ENCODE measurements at places on chromosomes 4 and X.

DNA sequence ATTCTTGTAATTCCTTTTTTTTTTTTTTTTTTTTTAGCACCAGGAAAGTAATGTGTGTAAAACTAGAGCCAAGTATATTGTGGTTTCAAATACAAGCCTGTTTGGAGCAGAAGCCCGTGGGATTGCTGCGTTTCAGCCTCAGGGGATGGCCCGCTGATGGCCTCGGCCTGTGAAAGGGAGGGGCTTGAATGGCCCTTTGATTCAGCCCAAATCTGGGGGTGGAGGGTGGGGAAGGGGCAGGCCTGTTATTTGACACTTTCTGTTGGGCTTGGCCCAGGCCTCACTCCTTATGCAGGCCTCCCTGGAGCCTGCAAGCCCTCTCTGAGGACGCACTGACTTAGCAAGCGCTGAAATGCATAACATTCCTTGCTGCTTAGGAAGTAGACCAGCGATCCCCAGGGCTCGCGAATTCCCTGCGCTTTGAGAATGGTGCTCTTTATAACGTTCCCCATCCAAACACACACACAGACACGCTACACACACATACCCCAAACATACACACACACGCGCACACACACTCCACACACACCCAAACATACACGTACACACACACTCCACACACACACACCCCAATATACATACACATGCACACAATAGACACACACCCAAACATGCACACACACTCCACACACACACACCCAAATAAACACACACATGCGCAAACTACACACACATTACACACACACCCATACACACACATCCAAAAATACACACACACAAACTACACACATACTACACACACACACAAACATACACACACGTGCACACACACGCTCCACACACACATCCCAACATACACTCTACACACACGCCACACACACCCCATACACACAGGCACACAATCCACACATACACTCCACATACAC lies 29.6 kb downstream of the TLR10 start:
- DNase-seq: peak; percentile 23

DNA sequence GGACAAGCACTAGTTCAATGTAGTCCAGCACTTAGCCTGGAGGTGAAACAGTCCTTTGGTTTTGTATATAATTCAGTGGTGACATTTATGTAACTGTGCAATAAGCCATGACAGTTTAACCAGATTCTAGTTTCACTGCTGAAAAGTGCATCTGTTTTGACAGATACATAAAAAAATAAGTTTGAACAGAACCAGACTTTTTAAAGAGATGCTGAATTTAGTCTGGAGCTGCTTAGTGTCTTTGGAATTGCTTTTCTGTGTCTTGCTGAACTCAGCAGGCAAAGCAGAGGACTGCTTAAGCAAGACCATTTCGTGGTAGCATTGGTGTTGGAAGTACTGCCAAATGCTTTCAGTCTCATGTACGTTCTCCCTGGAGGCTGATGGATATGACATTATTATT lies 393.5 kb downstream of the MAPK10 start:
- peak; percentile 9 for DNase-seq

GRCh38 chr4:69523385-69524132 lies 27.9 kb upstream of the UGT2B4 start:
- no peak for DNase-seq

DNA sequence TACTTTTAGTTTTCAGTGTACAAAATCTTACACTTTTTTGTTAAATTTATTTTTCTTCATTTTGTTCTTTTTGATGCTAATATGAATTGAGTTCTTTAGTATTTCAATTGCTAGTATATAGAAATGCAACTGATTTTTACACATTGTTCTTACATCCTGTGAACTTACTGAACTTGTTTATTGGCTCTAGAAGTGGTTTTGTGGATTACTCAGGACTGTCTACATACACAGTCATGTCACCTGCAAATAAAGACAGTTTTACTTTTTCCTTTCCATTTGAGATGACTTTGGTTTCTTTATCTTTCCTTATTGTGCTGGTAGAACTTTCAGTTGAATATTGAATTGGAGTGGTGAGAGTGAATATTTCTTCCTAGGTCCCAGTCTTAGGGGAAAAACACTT lies 40.8 kb upstream of the ANXA10 start:
- DNase-seq: no peak

- DNase-seq: no peak
These were observed 4.0 kb upstream of the TMEM156 start for GRCh38 chr4:39036172-39036571.

- DNase-seq: no peak
These were observed 813.0 kb downstream of the TRAM1L1 start for GRCh38 chr4:116272336-116272735.

- peak; percentile 3 for DNase-seq
These were observed 40.9 kb upstream of the EOLA2 start for GRCh38 chrX:149979126-149979644.

- DNase-seq: peak; percentile 93
These were observed 91.6 kb downstream of the TSPAN7 start for GRCh38 chrX:38652934-38653442.

GRCh38 chr4:77395481-77395880 lies 210.1 kb upstream of the CXCL13 start:
- no peak for DNase-seq

GRCh38 chr4:159607809-159608208 lies 504.9 kb downstream of the RAPGEF2 start:
- no peak for DNase-seq

DNA sequence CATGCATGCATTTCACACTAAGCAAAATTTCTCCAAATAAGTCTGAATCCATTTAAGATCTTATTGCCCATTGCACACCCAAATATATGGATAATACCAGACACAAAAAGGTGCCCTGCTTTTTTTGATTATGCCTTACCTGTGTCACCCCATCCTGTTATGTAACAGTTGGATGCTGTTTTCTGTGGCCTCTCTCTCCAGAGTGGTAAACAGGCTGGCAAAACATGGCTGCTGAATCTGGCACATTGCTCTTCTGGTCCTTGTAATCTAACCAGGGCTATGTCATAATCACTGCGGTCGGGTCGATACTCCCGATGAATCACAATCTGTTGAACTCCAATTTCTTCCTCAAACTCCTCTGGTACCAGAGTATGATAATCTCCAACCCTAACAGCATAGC lies 70.1 kb downstream of the PRSS12 start:
- peak; percentile 42 for DNase-seq

- no peak for DNase-seq
These were observed 229.8 kb downstream of the DKK2 start for GRCh38 chr4:106806158-106806797.

GRCh38 chr4:38769441-38769840 lies 13.3 kb downstream of the TLR10 start:
- DNase-seq: no peak

DNA sequence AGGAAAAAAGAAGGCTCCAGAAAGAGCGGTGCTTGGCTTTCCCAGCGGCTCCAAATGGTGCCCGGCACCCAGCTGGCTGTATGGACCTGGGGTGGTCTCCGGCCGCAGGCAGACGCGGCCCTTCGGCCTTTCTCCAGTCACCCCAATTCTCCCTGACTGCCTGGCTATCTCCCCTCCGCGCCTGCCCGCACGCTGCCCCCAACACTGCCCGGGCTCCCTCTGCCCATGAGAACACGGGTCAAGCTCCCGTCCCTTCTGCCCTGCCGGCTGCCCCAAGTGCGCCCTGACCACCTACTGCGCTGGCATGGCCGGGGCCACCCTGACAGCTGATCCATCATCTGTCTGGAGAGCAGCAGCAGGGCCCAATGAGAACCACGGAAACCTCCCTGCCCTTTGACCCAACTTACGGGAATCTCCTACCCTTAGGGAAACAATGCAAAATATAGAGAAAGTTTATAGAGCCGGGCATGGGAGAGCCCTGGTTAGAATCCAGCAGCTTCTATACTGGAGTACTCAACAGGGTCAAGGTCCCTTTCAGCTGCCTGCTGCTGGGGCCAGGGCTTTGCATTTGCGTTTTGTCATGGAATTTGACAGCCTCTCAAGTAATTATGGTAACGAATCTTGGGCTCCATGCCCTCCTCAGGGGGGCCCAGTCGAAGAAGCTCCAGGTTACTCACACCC lies 1.2 kb upstream of the FAM3A start:
- no peak for DNase-seq
